ENCODE measurements at places on chromosomes 3 and 15.
A peak's percentile ranks its signal among the peaks of the same experiment; 100 is the strongest.

GRCh38 chr3:134938029-134938525 is 143.0 kb downstream of the EPHB1 start:
- no peak for DNase-seq

DNA sequence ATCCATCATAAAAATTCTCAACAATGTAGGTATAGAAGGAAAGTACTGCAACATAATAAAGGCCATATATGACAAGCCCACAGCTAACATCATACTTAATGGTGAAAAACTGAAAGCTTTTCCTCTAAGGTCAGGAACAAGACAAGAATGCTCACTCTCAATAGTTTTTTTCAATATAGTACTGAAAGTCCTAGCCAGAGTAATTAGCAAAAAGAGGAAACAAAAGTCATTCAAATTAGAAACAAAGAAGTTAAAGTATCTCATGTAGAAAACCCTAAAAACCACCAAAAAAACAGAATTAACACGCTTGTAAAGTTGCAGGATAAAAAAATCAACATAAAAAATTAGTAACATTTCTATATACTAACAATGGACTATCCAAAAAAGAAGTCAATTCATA is 61.8 kb downstream of the MYH15 start:
- DNase-seq = no peak

DNA sequence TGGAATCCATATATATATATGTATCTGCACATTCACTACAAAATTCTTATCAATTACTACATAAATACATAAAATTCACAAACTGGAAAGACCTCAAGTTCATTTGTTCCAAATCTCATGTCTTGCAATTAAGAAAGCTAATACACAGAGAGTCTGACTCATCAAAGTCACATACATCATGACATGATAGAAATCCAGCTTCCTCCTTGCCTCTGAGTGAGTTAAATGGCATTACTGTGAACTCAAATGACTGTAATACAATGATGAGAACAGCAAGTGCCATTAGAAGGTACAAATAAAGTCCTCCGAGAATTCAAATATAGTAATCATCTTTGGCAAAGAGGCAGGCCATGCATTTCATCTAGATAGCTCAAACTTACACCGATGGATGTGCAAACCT is 55.1 kb upstream of the AGTR1 start:
- DNase-seq = peak; percentile 64

DNA sequence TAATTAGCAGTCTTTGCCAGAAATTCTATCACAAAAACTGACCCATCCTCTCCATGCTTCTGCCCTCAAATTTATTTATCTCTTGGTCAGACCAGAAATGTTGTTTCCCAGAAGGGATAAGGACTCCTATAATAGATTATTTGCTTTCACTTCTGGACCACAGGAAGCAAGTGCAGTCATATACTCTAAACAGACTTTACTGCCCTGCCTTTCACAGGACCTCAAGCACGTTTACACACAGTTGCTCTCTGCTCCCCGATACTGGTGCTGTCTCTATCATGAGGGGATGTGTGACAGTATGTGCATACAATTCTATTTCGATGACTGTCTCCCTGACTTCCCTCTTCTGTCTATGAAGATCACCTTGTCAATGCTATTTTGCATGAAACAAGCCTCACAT is 205.5 kb upstream of the TGFBR2 start:
- DNase-seq = no peak

DNA sequence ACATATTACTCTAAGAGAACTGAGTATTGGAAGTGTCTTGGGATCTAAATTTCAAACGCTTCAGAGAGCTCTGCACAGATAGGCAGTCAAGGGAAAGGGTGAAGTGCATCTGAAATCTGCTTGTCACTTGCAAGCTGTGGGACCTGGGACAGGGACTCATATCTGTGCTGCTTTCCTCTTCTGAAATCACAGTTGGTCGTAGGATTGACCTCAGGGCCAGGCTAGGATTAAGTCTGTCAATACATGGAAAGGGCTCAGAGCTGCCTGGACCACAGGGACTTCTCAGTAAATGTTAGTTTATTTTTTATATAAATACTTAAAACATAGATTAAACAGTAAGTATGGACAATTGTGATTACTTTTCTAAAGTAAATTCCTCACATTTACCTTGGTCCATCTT is 74.7 kb upstream of the CMTM7 start:
- DNase-seq = no peak

GRCh38 chr3:16399473-16399872 is 114.0 kb downstream of the RFTN1 start:
- no peak for DNase-seq

GRCh38 chr3:176961916-176962315 is 235.4 kb downstream of the TBL1XR1 start:
- no peak for DNase-seq

- no peak for DNase-seq
These were observed 694.4 kb upstream of the ALCAM start for GRCh38 chr3:104672331-104672730.

DNA sequence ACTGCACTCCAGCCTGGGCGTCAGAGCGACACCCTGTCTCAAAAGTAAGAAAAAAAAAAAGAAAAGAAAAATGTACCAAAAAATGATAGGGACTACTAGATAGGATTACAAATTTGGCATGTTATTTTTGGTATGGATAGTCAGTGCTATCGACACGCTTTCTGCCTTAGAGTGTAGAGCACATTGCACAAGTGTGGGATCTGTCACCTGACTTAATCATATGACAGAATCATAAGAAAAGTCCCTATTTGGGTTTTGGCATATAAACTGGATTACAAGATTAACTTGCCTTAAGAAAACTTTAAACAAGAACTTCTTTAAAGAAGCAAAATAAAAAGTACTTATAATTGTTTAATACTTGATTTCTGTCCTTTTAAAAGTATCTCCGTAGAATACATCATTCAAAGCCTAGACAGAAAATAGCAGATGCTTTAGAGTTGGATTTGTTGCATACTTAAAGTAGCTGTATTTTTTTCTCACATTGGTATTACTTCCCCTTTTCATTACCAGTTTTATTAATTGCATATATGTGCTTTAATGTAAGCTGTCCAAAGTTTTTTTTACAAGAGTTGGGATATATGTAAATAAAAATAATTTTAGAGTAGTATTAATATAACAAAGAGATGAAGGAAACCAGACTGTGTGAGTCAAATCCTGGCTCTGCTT is 7.8 kb downstream of the ATP6V1A start:
- DNase-seq = peak; percentile 53

- no peak for DNase-seq
These were observed 22.2 kb upstream of the CMTM8 start for GRCh38 chr3:32216172-32216783.

DNA sequence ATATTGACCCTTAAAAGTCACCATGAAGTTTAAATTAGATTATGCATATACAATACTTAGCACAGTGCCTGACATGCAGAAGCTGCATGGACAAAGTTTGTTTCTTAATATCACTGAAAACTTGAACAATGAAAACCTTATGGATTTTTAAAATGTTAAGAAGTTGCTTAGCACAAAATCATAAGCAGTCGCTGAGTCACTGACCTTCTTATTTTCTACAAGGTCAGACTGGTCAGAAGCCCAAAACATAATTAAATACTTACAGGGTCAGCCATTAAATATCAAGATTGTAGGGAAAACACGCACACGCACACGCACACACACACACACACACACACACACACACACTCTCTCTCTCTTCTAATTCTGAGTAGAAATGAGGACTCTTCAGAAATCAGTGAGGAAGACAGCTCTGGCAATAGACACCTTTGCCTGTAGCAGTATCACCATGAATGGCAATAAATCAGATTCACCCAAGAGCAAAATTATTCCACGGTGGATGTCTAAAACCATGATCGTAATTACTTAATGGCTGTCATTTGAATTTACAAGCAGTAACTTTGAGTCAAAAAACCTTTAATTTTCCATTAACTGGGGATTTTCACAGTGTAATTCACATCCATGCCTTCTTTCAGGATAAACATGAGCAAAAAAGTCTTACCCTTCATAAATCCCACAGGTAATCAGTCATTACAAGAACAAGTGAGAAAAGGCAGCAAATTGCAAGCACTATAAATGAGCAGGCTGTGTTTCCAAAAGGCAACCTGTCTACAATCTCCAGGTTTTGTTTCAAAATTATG is 147.5 kb downstream of the OSBPL10 start:
- DNase-seq = no peak

DNA sequence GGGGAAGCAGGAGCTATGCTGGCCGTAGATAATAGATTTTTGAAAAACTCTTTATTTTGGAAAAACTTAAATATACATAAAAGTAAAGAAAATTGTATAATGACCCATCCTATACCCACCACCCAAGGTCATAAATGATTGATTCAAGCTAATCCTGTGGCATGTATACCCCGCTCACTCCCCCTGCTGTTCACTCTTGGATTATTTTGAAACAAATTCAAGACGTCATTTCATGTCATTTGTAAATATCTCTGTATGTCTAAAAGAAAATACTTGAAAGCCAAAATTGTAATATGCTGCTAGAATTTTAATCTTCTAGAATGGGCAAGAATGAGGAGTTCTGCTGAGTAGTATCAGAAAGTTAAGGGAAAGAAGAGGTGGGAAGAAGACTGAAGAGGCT is 241.7 kb downstream of the FEZF2 start:
- no peak for DNase-seq

- DNase-seq = no peak
These were observed 28.1 kb upstream of the LHFPL4 start for GRCh38 chr3:9581742-9582141.

GRCh38 chr3:54671511-54671910 is 256.3 kb downstream of the LRTM1 start:
- no peak for DNase-seq

DNA sequence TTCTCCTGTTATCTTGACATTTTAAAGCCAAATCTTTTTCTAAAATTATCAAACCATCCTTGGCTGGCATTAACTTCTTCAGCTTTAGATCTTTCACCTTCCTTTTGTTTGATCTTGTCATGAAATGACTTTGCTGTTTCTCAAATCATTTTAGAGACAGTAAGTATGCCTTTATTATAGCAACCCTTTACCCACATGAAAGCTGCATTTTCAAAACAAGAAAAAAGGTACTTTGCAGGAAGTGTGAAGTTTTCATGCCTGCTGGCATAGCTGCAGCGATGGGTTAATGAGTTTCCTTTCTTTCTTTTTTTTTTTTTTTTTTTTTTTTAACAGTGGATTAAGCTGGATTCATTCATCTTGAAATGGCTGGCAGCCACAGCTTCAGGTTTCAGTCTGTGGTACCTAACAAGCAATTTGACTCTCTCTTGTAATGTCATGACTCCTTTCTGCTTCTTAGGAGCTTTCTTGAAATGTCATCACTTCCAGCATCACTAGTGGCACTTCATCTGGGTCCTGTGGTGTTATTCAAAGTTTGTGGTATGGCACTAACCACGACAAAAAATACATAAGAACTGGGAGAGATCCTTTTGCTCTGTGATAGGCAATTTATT is 18.8 kb downstream of the SLC25A26 start:
- DNase-seq = no peak

GRCh38 chr3:60269377-60269776 is 981.9 kb downstream of the FHIT start:
- no peak for DNase-seq

DNA sequence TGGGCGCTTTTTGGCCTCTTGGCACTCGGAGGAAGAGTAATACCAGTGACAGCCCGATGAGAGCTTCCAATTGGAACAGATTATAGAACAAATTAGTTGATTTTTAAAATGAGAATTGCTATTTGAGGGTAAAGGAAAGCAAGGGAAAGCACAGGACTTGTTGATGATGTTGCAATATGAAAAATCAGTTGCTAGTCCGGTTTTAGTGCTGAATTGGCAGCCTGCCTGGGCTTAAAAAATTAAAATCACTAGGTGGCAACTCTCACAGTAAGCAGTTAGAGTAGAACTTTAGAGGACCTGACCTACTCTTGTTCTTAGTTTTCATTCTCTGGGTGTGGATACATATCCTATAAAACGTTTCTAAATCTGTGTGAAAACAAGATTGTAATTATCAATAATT is 2.1 kb upstream of the SCAANT1 start:
- peak; percentile 65 for DNase-seq

DNA sequence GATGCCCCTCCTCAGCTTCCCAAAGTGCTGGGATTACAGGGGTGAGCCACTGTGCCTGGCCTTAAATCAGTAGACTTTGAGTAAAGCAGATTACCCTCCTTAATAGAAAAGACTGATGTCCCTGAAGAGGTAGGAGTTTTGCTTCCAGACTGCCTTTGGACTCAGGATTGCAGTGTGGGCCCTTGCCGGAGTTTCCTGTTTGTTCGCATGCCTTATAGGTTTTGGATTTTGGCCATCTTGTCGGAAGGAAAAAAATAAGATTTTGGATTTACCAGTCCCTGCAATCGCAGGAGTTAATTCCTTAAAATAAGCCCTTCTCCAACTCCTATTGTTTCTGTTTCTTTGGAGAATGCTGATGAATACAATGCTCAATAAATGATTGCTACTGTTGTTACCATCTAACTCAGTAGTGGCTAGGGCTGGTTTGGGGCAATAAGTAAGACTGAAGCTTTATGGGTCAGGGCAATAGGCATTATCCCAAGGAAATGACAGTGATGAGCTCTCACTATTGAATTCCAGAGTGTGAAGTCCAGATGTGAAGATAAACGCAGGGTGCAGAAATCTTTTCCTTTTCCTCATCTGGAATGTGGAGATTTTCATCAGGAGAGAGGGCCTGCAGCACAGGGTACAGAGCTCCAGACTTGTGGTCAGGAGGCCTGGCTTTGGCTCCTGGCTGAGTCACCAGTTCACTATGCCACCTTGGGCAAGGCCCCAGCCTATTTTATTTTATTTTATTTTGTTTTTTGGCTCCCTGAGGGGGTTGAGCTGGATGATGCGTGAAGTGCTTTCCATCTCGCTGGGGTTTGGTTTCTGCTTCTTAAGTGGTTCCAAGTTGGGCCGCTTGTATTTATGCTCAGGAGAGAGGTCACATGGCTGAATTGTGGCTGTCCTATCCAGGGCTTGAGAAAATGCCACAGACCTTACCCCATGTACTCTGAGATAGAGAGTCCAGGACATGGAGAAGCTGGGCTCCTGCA is 25.3 kb downstream of the FOXL2 start:
- no peak for DNase-seq

- no peak for DNase-seq
These were observed 63.0 kb upstream of the TIMP4 start for GRCh38 chr3:12221663-12222062.

GRCh38 chr3:79278681-79279080 is 489.1 kb downstream of the ROBO1 start:
- DNase-seq = no peak

DNA sequence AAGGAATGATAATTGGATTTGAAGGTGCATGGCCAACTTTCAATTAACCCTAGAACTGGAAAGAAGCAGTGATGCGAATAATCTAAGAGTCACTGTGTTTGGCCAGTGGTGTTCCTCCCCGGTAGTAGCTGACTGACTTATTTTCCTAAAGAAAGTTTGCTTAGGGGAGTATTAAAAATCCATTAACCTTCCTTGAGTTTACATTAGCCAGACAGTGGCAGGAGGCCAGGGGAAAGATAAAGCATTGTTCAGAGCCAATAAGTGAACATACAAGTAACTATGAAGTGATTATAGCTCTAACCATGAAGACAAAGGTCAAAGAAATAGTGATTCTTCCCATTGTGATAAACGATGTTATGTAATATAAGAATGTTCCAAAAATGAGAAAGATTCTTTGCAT is 8.9 kb upstream of the TMEM202 start:
- DNase-seq = no peak

Measured in AML-193 (cell line).